Glutamatergic neuron (in vitro differentiated cells): ENCODE measurements at places on chromosomes 16 and 17. TPM values are rescaled to one million over a fixed set of nuclear protein-coding genes. Genes with fewer than 3 reads are reported as not detected.

DNA sequence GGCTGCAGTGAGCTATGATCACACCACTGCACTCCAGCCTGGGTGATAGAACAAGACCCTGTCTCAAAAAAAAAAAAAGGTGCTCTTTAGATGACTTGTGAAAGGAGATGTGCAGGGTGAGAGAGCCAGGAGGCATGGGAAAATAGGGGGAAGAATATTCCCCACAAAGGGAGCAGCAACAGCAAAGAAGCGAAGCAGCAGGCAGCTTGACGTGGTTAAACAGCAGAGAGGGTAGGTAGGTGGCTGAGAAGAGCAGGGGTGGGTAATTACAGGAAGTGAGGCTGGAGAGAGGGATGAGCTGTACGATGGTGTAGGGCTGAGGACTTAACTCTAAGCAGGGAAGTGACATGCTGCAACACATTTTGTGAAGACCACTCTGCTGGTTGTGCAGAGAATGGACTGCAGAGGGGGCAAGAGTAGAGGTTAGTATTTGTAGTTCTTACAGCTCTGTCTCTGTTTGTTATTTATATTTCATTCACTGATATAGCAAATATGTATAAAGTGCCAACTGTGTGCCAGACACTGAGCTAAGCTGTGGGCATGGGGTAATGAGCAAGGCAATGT, 1.6 kb downstream of the HEATR3 start:
- peak overlapping the region; percentile 98 for H3K4me3 ChIP-seq
- peak overlapping the region; percentile 87 for H3K27ac ChIP-seq
- no peaks in the 10 kb centered on the region for H3K36me3 ChIP-seq
- DNase-seq = peak; percentile 50
- peaks cover 20% of the 10 kb centered on the region for H3K4me1 ChIP-seq

DNA sequence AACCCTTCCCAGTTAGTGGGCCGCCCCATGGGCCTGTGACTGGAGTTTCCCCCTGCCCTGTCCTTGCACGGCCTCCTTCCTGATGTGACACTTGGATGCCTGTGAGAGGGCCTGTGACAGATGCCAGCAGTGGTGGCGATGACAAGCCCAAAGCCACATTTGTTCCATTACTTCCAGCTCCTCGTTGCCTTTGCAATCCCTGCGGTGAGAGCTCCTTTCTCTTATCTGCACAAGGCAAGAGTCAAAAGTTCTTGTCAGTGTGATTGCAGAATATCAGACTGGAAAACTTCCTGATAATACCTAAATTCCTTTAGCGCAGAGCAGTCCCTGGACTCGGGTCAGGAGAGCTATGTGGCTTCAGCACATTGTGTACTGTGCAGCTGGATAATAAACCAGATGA, 54.4 kb upstream of the ARHGAP44 start:
- peaks cover 4% of the 10 kb centered on the region for H3K36me3 ChIP-seq
- no peak overlapping the region for H3K4me3 ChIP-seq
- no peak for DNase-seq
- peaks cover 6% of the 10 kb centered on the region for H3K27me3 ChIP-seq

The KIF18B gene
- 7.4 TPM for total RNA-seq

DNA sequence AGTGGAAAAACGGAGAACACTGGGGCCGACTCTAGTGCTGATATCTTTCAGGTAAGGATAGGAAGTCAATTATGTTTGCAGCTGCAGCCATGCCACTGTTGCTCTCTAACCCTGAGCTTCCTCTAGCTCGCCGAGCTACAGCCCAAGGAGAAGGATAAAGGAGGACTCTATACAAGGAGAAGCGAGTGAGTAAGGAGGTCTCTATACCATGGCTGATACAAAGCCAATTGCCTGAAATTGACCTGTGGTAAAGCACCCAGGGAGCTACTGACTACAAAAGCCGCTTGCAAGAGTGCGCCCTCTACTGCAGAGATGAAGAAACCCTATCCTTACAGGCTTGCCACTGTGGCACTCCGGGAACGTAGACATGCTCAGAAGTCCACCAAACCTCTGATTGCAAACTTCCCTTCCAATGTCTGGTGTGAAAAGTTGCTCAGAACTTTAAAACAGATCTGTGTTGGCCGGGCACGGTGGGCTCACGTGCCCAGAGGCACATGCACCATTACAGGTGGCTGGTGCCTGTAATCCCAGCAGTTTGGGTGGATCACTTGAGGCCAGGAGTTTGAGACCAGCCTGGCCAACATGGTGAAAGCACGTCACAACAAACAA, 10.8 kb upstream of the SLC46A1 start:
- no peaks in the 10 kb centered on the region for H3K27me3 ChIP-seq
- H3K4me3 ChIP-seq = no peak overlapping the region
- no peak overlapping the region for H3K27ac ChIP-seq
- peak; percentile 67 for DNase-seq

DNA sequence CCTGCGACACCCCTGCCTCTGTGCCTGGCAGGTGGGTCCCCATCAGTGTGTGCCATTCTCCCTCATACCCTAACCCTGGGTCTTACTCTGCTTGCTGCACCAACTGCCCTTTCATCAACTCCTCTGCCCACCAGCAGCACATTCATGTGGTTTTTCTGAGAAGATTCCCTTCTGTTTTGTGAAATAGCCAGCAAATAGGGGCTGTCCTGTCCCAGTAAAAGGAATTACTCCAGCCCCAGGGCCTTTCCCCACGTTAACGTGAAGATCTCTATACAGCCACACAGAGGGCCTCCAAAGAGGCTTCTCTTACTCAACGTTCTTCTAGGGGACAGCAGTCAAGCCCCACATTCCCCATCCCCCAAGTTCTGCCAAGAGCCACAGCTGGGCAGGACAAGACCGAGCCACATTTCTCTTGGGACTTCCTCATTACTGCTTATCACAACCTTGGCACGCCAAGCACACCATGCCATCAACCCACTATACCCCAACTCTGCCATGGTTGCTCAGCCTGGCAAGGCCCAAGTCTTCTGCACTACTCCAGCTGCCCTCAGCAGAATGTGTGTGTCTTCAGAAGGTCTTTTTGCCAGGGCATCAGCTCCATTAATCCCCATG, 18.7 kb upstream of the CCL2 start:
- DNase-seq = no peak
- H3K36me3 ChIP-seq = no peaks in the 10 kb centered on the region
- H3K27ac ChIP-seq = no peak overlapping the region
- H3K4me3 ChIP-seq = no peak overlapping the region
- peaks cover 9% of the 10 kb centered on the region for H3K4me1 ChIP-seq

The STRADA gene
- 58.8 TPM for total RNA-seq
